ENCODE measurements at places on chromosomes 2 and 18.

- DNase-seq = no peak
These were observed 1534.5 kb downstream of the DPP10 start for GRCh38 chr2:115976916-115977315.

DNA sequence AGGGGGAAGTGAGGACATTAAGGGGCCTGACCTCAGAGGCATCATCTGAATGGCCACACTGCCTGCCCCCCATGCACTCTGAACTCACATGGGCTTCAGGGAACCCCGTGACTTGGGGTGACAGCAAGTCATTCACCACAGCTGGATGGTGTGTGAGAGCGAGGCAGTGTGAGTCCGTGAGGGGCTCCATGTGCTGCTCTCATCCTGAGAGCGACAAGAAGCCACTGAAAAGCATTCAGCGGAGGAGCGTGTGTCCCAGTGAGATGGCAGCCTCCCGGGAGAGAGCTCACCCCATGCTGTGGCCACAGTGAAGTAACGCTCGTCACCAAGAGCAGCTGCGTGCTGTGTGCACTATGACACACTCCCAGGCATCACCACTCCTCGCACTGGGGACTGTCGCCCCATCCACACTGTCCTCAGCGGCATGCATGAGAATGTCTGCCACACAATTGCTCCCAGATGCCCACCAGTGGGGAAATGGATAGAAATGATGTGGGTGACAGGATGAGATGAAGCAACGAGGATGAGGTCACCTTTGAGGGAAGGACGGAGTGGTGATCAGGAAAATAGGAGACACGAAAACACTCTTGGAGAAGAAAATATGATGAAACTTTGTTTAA, 213.0 kb upstream of the RAB6C start:
- no peak for DNase-seq

GRCh38 chr2:25548601-25549000, 124.8 kb downstream of the DTNB start:
- peak; percentile 51 for DNase-seq

GRCh38 chr2:239464166-239465016, 63.6 kb upstream of the HDAC4 start:
- DNase-seq = no peak

DNA sequence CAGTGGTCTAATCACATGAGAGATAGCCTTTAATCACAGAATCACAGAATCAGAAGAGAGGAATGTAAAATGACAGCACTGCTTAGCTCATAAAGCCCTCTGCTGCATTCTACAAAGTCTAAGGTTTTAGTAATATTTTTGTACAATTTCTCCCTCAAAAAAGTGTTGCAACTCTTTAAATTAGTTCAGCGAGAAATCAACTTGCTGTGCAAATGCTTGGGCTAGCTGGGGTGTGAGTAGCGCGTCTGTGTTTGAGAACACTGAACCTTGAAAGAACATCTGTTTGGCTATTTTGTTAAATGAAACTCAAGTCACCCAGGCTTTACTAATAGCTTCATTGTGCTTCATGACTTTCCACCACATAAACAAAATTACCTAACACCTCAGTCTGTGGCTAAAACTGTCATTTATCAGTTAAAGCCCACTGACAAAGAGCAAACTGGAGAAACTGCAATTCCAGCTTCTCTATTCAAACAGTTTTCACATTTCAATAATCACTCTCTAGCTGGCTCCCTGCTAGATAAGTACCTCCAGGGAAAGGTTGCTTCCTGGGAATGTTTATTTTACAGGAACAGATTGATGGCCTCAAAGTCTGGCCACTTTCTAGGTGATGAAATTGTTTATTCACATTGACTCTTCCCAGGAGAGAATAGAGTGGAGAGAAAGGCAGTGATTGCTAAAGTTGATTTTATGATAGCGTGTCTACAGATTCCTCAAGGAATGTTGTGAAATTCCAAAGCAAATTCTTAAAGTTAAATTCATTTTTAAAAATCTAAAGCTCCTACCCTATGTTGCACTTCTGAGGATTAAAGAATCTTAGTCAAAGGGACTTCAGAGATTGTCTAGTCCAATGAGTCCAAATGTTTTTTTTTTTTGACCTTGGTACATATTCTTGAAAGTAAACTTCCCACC, 36.0 kb upstream of the STAT1 start:
- peak; percentile 18 for DNase-seq

GRCh38 chr2:95374029-95374428, 28.5 kb upstream of the FAHD2A start:
- DNase-seq = no peak
